ENCODE measurements at places on chromosomes 16 and 17.

DNA sequence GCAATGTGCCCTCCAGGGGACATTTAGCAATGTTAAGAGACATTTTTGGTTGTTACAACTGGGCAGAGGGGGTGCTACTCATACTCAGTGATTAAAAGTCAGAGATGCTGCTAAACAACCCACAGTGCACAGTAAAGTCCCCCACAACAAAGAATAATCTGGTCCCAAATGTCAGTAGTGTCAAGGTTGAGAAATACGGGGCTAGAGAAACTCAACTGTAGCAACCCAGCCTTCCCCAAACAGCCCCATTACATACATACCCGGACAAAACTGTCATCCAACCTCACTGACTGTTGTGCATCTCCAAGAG is 20.4 kb downstream of the DNAJC7 start:
- DNase-seq, result no peak

DNA sequence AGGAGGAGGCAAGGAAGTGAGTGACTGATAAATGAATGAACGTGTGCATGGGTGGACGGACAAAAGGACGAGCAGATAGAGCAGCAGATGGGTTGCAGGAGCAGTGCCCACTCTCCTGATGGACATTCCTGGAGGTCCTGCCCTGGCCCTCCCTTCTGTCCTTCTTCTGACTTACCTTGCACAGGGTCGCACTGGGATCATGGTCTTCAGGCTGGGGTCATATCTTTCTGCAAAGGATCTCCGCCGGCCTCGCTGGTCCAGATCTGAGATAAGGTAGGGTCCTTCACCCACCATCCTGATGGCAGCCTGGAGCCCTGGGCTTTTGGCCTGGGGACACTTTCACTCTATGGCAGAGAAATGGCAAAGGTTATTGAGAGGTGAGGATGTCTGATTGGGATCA is 9.7 kb downstream of the ABCC12 start:
- no peak for DNase-seq

DNA sequence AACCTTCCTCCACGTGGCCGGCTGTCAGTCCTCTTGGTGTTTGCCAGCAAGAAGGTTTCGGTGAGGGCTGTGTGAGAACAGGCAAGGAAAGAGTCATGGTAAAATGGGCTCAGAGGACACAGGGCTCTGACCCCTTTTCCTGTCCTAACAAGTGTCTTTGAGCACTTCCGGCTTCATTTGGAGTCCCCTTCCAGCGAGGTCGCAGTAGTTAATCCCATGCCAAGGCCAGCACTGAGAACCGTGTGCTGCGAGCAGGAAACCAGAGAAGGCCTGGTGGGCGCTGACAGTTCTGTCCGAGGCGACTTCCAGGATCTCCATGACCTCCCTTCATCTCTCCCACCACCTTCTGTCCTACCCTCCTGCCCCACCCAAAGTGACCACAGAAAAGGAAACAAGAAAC is 168.1 kb downstream of the ZFHX3 start:
- DNase-seq, result no peak

DNA sequence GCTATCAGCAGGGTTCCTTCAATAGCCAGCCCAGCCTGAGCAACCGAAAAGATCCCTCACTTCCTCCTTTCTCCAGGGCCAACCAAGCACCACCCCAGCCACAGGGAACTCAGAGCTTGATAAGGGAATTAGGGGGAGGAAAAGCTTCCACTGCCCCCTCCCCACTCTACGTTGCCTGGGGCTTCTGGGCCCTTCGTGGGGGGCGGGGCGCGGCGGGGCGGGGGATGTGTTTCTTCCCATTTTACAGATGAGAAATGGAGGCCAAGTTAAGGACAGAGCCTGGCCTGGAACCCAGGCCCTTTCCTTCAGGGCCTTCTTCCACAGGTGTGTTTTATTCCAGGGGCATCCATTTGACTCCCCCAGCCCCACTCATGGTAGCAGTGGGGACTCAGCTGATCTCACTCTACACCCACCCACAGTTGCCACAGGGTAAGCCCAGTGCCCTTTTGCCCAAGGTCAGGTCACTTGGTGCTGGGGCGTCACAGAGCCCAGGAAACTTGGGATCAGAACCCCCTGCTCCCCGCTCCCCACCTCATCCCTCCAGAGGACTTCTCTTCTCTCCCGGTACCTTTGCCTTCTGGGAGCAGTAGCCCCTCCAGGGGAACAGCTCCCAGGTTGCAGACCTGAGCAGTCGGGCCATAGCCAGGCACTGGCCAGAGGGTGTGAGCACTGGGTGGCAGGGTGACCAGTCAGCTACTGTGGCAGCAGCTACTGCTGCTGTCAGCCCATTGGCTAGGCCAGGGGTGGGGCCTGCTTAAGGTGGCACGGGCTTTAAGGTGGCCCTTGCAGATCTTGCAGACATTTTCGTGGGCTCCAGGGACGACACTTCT is at the start of gene LDHD:
LDHD (minus strand) TSS at position 700 of the 830 bp plus-strand sequence; CDS start at position 640, 60 bp downstream.
- DNase-seq, result no peak

- DNase-seq, result no peak
Measured at GRCh38 chr17:76871668-76872067, 3.5 kb downstream of the MGAT5B start.

DNA sequence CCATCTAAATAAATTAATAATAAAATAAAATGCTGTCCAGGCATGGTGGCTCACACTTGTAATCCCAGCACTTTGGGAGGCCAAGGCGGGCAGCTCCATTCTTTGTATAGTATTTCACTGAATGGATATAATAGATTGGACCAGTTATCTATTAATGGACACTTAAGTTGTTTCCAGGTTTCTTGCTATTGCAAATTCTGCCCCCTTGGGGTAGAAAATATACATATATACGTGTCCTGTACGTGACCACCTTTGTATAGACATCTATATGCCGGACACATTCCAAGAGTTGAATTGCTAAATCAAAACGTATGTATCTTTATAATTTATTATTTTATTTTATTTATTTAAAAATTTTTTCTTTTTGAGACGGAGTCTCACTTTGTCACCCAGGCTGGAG is 3.9 kb upstream of the EXOC7 start:
- DNase-seq, result peak; percentile 35

DNA sequence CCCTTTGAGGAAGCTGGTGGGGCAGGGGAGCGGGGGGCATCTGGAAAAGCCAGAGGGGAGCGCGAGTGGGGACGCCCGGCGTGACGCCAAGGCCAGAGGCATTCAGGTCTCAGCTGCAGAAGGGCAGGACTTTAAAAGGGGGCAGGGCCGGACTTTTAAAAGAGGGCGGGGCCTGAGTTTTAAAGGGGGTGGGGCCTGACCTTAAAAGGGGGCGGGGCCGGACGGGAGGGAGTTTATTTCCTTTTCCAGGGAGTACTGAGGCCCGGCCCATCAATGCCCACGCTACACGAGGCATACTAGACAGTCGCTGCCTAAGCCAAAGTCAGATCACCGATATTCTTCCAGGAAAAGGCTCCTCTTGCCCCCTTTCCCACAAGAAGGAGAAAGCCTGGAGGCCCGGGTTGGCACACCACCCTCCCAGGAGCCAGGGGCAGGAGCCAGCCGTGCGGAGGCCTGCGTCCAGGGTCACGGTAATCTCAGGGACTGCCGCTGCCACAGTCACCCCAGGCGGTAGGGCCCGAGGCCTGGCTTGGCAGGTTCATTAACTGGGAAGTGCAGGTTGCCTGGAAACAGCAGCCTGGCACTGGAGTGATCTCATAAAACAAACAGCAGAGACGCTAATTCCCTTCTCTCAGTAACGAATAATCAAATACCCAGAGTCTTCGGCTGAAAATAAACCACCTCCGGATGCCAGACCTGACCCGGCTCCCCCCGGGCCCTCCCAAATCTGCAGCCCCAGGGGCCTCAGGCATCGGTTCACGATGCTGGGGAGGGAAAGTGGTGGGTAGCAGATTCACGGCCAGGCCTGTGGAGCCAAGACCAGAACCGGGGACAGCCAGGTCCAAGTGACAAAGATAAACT is 90.7 kb downstream of the TIMM22 start:
- no peak for DNase-seq

DNA sequence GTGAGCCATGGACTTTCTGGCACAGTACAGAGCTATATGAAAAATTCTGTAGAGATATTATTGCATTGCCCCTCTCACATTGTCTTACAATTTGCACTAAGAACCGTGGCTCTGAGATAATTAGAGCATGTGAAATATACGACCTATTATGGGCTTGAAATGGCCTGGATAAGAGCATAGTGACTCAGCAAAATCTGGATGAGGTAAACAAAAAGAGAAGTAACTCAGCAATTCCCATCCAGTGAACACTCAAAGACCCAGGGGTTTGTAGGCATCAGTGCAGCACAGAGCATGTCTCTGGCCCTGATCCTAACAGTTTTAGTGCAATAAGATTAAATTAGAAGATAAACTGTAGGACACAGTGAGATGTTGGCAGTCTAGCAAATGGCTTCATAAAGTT is 317.2 kb upstream of the MYOCD start:
- DNase-seq, result no peak

- DNase-seq, result no peak
Measured at GRCh38 chr16:89291776-89292175, 74.3 kb downstream of the ZNF778 start.

DNA sequence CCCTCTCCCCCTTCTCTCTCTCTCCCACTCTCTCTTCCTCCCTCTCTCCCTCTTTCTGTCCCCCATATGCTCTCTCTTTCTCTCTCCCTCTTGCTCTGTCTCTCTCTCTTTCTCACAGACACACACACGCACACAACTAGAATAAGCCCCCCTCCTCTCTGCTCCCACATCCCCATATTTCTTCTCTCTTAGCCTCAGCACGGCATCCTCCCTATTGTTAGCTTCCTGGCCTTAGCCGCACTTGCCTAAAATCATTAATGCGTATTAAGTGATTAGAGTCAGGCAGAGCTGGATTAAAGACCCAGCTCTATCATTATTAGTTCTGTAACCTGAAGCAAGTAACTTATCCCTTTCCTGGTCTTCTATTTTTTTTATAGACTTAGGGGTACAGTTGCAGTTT is 319.0 kb upstream of the C16orf82 start:
- no peak for DNase-seq

- DNase-seq, result no peak
Measured at GRCh38 chr16:56298948-56299596, 107.8 kb downstream of the GNAO1 start.

- no peak for DNase-seq
Measured at GRCh38 chr17:57577751-57578607, 167.1 kb downstream of the CCDC182 start.

DNA sequence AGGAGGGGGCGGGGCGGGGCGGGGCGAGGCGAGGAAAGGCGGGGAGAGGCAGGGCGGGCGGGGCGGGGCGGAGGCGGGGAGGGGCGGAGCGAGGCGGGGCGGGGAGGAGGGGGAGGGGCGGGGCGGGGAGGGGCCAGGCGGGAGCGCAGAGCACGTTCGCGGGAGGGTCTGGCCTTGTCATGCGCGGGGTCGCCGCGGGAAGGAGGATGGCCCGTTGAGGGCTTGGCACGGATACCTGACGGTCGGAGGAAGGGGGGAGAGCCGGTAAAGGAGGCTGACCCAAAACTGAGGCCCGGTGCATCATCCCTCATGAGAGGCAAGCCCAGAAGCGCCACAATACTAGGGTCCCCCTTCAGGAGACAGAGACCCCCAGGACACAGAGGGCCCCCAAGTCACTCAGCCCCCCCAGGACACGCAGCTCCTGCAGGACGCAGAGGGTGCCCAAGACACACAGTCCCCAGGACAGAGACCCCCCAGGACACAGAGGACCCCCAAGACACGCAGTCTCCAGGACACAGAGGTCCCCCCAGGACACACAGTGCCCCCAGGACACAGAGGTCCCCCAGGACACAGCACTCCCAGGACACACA is 593 bp upstream of the WDR45B start:
- DNase-seq, result no peak

- no peak for DNase-seq
Measured at GRCh38 chr16:58261263-58261662, 33.6 kb downstream of the PRSS54 start.

DNA sequence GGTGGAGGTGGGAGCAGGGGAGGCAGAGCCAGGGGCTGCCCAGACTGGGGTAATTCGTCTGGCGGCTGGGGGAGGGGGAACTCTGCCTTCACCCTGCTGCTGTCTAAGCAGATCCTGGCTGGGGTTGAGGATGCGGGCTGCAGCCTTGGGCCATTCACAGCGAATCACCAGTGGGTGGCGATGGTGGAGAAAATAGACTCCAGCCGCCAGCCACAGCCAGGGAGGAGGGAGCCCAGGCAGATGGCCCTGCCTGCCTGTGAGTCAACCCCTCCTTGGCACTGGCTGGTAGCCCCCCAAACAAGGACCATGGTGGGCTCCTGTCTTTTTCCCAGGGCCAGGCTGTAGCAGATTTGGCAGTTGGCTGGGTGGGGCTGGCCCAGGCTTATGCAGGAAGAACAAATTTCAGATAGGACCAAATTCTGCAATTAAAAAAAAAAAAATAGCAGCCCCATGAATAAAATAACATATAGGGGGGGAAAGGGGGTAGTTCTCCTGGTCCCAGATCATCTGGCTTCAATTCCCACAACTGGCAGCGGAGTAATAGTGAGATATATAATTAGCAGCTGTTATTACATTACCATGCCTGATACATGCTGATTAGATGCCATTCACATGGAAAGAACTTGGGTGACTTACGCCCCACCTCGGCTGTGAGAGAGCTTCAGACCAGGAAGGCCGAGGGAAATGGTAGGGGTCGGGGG is 41.5 kb upstream of the CDH5 start:
- DNase-seq, result no peak

- no peak for DNase-seq
Measured at GRCh38 chr16:23729503-23730424, 16.7 kb upstream of the ERN2 start.

DNA sequence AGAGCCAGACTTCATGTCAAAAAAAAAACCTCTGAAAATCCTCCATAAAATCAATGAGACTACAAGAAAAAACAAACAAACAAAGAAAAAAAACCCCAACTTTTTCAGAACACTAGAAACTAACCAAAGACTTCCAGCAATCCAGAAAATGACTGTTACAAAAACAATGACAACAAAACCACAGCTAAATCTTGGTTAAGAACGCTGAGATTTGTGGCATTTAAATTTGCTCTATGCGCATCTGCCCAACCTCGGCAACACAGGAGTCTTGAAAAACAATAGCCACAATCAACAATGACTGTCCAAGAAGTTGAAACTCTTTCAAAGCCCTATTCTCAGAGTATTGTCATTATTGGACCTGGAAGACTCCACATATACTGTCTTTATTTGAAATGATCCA is 402.4 kb downstream of the ZFHX3 start:
- DNase-seq, result peak; percentile 41

- no peak for DNase-seq
Measured at GRCh38 chr17:56902348-56902747, 11.5 kb downstream of the TRIM25 start.

DNA sequence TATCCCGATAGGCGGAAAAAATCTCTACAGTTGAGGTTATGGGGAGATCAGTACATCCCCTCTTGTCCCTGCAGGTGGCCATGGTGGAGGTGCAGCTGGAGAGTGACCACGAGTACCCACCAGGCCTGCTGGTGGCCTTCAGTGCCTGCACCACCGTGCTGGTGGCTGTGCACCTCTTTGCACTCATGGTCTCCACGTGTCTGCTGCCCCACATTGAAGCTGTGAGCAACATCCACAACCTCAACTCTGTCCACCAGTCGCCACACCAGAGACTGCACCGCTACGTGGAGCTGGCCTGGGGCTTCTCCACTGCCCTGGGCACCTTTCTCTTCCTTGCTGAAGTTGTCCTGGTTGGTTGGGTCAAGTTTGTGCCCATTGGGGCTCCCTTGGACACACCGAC is 4.2 kb downstream of the ORAI3 start:
- no peak for DNase-seq

- DNase-seq, result no peak
Measured at GRCh38 chr17:82440469-82440981, 10.0 kb downstream of the CYBC1 start.

Measured in GM12865 (cell line).